ENCODE measurements at places on chromosomes 3 and 15.

GRCh38 chr3:171255236-171255806 lies 204.9 kb downstream of the TNIK start:
- no peak for DNase-seq

DNA sequence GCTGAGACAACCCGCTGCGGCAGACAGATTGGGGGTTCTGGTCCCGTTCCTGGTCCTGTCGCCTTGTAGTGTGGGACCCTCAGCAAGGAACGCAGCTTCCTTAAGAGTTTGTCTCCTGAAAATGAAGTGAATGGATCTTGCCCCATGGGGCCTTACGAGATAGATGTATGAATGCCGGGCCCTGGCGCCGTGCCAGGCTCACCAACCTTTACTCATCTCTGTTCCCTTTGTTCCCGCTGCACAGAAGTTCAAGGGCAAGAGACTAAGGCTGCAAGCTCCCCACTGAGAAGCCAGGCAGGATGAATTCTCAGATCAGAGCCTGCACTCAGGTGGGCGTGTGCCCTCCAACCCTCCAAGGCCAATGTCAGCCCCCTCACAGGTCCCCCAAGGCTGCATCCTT lies 162.7 kb upstream of the IQSEC1 start:
- no peak for DNase-seq

DNA sequence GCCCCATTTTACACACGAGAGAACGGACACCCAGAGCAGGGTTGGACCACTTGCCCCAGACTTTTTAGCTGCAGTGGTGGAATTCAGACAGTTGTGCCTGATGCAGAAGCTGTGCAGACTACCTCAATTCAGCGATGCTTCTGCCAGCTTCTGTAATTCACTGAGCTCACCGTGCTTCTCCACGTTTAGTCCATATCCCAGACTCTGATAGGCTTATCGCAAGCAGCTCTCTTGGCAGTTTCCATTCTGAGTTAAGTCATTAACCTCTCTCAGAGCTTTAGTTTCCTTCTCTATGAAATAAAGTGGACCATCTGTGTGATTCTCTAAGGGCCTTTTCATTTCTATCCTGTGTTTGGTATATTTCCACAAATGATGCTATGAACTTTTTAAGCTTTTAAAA lies 37.1 kb downstream of the ABHD17C start:
- no peak for DNase-seq

- DNase-seq, result no peak
Observed at GRCh38 chr3:52218026-52218425, 7.4 kb downstream of the TLR9 start.
